Regular cardiac myocyte (primary cell): ENCODE measurements at places on chromosomes 7 and 10. TPM values are rescaled to one million over a fixed set of nuclear protein-coding genes. Genes with fewer than 3 reads are reported as not detected.

Gene BCCIP
- total RNA-seq, result 38.3 and 106 TPM in 2 replicates

Gene KAZALD1
- total RNA-seq, result 22.4 and 29.6 TPM in 2 replicates

Gene PAPOLB
- total RNA-seq, result 0.19 and 0.28 TPM in 2 replicates

Gene PDZD8
- total RNA-seq, result 13.5 and 18.2 TPM in 2 replicates

Gene RNLS
- total RNA-seq, result 15.7 and 21.1 TPM in 2 replicates

Gene IL2RA
- not detected in 2 replicates for total RNA-seq

Gene AZGP1
- total RNA-seq, result not detected in 2 replicates

Gene RARRES2
- 1.3 and 25.4 TPM in 2 replicates for total RNA-seq

Gene SCIN
- 0.19 and 0.56 TPM in 2 replicates for total RNA-seq

Gene C10orf90
- under 0.01 and 0.38 TPM in 2 replicates for total RNA-seq

Gene DDC
- total RNA-seq, result not detected in 2 replicates

Gene AFAP1L2
- 0.19 and 1.4 TPM in 2 replicates for total RNA-seq

Gene MET
- total RNA-seq, result 67.1 and 105 TPM in 2 replicates
